ENCODE measurements at places on chromosomes 4 and X.

DNA sequence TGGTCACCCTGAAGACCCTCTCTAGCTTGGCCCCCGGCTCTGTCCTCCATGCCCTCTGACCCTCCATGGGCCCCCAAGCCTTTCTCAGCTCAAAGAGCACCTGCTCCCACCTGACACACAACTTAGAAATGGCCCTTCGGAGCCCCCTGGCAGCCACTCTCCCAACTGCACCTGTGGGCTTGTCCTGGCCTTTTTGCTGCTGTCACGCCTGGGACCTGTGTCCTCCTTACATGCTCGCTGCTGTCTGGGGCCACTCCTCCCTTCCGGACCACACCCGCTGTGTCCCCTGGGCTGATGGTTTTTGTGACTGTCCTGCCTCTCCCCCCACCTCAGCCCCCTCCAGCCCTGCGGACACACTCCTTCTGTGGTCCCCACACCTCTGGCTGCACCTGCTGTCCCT is 106.2 kb upstream of the AFAP1 start:
- DNase-seq, result no peak

DNA sequence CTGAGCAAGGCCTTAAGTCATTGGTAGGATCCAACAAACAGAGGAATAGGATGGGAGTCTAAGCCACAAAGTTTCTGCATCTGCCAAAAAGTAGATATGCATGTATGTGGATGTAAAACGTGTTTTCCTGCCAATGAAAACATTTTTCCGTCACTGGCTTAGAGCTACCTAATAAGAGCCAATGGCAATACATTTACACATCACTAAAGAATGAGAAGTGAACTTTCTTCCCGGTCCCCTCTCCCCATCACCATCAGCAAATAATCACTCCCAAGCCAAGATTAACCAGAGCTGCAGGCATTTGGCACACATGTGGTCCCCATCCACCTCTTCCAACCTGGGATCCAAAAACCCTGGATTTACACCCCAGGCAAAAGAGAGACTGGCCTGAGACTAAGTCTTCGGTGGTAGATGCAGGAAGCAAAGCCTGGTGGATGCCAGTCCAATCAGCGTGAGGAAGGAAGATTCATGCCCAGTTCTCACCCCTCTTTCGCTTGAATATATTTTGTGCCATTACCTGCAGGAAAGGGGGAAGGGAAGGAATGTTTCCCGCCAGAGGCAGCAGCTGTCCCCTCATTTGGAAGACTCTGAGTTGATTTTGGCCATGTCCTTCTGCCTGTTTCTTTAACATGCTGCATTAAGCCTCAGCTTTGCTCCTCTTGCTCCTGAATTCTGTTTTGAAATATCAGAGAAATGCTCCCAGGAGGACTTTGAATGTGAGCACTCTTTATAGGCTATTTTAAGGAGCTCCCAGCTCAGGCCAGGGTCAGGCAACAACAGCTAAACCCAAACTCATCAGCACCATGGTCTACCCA is 131.4 kb downstream of the CHIC2 start:
- no peak for DNase-seq

DNA sequence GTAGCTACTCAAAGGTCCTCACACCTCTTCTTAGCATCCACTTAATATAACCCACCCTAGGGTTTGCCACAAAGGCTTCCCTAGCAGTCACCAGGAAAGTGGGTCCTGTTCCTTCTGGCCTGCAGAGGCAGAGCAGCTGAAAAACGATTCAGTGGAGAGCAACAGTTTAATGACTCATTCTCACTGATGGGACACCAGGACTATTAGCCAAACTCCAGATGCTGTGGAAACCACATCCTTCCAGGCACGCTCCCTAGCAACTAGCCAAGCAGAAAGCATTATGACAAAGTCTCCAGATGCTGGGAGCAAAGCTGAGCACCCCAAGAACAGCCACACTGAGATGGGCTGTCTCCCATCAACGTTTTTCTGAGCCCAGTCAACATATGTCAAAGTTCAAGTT is 30.3 kb upstream of the UTP14A start:
- DNase-seq, result no peak

DNA sequence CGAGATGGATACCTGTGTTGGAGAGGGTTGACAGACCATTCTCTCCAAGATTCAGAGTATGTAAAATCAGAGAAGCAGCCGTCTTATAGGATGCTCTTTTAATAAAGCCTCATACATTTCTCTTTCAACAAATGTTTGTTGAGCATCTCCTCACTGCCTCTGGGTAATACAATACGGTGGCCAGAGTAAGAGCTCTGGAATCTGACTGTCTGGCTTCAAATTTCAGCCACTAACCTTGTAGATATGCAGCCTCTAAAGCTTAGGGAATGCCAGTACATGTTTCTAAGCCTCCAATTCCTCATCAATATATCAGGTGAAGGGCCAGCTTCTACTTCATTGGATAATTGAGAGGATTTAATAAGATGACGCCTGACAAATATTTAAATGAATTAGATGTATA is 61.3 kb downstream of the CLNK start:
- no peak for DNase-seq

GRCh38 chrX:16137416-16138107 is 14.2 kb downstream of the GRPR start:
- DNase-seq, result no peak

DNA sequence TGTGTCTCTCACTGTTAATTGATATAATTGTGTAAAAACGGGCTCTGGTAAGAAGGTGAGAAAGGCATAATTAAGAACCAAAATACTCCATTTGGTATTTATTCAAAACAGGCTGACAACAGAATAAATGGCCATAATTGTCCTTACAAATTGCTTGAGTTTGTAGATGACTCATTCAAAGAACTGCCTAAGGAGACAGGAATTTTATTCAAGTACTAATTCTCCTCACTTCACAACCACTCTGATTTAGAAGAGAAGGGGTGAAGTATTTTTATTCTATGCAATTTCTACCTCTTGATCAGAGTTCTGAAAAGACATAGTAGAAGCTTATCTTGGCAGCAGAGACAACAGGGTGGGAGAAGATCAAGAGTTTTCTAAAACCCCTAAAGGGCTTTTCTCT is 43.1 kb downstream of the ATP11C start:
- no peak for DNase-seq

DNA sequence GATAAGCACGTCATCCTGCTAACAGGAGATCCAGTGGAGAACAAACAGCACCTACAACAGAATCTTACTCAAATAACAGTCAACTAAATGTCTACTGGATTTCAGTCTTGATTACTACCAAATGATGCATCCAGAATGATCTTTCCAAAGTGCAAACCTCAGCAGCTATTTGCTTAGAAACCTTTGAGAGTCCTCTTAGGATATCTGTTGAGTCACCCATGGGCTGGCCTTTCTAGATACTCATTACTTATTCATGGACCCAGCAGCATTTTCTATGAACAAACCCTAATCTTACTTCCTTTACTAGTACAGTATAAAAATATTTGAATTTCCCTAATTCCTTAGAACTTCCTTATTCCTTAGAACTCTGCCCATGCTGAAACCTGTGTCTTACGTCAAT is 118.5 kb upstream of the PABPC4L start:
- no peak for DNase-seq

GRCh38 chrX:125757794-125758564 is 408.1 kb downstream of the DCAF12L2 start:
- no peak for DNase-seq

- no peak for DNase-seq
Measured at GRCh38 chrX:2908125-2908685, 20.9 kb downstream of the ARSD start.

GRCh38 chrX:25052798-25053534 is 37.2 kb upstream of the ARX start:
- DNase-seq, result no peak

GRCh38 chr4:123501733-123502132 is 105.1 kb downstream of the SPRY1 start:
- no peak for DNase-seq

DNA sequence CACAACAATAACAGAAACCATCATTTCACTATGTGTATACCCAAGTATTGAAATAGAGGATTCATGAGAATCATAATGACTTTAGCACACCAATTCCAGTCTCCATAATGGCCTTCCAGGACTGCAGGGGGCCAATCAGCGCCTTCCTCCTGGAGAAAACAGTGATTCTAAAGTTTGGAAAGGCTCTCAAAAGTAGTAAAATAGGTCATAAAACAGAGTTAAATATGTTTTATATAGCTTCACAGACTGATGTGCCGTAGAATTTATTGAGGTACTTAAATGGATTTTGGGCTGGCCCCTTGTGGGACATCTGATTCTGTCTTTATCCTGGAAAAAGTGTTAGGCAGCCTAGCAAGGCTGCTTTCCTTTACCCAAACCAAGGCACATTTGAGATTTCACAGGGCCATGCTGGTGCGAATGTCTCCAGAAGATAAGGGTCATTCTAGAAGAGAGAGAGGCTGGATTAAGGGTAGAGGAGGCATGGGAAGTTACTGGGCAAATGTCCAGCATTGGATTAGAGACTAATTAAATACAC is 543.9 kb downstream of the GALNTL6 start:
- DNase-seq, result no peak

DNA sequence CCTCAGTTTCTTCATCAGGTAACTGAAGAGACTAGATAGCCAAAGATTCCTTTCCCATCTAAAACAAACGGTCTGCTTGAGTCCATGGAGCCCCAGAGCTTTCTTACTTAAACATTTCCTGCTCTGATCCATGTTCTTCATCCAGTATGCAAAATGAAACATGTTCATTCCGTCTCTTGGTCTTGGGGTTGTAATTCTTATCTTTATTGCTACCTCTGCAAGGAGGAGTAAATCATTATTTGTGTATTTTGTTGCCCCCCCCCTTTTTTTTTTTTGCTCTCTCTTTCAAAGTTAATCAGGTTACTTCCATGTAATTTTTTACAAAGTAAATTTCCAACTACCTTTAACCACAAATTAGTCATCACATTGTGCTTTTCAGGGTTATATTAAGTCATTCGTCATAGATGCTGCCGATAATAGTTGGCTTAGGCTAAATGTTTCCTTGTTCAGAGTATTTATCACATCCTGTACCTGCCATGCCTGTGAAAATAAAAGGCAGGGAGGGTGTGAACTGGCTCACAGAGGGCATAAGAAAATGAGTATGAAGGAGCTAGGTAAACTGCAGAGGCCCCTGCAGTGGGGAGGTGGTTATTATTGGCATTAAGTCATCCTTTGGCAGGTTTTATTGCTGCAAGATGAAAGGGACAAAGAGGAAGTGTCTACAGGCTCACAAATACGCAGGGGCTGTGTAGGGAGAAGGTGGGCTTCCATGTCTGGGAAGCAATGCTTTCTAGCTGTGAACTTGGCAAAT is 76.7 kb upstream of the HS3ST1 start:
- no peak for DNase-seq

- no peak for DNase-seq
Measured at GRCh38 chrX:37361596-37361995, 12.4 kb downstream of the PRRG1 start.

GRCh38 chrX:120311727-120312063 is 434 bp upstream of the TMEM255A start:
- DNase-seq, result no peak

- DNase-seq, result no peak
Measured at GRCh38 chr4:7771541-7772507, 167.8 kb downstream of the AFAP1 start.

GRCh38 chr4:160194716-160195115 is 1091.8 kb downstream of the RAPGEF2 start:
- no peak for DNase-seq
